ENCODE measurements at places on chromosomes 16 and 17.
A peak's percentile ranks its signal among the peaks of the same experiment; 100 is the strongest.

DNA sequence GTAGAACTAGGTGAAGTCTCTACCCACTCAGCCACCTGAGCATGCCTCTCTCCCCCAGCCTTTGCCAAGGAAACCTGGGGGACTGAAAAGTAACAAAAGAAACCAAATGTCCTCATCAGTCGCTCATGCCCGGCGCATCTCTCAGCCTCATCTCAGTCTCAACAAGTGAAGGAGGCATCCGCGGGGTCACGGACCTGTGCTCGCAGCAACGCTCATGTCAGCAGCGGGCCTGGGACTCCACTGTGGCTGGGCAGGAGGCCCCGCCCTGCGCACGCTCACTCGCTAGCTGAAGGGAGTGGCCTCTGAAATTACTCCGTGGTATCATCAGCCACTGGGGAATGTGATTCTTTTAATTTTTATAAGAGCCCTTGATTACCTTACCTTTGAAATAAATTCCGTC lies 31.3 kb downstream of the MAP1LC3B start:
- DNase-seq, result no peak

DNA sequence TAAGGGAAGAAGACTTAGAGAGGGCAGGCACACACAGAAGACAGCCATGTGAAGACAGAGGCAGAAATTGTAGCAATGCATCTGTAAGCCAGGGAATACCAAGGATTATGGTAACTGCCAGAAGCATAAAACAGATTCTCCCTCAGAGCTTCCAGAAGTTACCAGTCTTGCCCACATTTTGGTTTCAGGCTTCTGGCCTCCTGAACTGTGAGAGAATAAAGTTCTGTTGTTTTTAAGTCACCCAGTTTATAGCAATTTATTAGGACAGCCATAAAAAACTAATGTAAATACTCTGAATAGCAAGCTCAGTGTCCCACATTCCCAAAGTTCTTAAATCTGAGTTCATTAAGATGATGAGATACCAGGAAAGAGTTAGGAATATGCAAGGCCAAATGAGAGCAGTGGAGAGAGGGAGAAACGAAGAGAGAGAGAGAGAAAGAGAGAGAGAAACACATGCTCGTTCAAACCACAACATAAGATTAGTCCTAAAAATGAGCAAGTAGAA lies 123.4 kb downstream of the HS3ST3A1 start:
- DNase-seq, result no peak

GRCh38 chr16:86387468-86388440 lies 122.6 kb upstream of the FOXF1 start:
- no peak for DNase-seq

- no peak for DNase-seq
Observed at GRCh38 chr17:27244491-27245223, 49.3 kb upstream of the WSB1 start.

GRCh38 chr16:53131363-53132071 lies 76.7 kb downstream of the CHD9 start:
- DNase-seq, result no peak

DNA sequence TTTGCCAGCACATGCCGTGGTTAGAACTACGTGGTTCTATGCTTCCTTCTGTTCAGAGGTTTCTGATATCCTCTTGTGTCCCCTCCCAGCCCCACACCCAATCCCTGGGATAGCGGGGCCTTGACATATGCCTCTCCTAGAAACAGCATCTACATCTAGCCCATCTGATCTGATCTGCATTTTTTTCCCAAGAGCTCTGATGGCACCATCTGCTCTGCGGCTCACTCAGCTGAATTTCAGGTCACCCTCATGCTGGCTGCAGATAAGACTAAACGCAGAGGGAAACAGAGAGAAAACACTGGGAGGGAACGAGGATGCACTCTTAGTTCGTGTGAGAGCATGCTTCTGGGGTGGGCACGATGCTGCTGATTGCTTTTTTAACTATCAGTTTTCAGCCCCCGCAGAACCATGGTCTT lies 10.7 kb downstream of the WIPI1 start:
- DNase-seq, result no peak

DNA sequence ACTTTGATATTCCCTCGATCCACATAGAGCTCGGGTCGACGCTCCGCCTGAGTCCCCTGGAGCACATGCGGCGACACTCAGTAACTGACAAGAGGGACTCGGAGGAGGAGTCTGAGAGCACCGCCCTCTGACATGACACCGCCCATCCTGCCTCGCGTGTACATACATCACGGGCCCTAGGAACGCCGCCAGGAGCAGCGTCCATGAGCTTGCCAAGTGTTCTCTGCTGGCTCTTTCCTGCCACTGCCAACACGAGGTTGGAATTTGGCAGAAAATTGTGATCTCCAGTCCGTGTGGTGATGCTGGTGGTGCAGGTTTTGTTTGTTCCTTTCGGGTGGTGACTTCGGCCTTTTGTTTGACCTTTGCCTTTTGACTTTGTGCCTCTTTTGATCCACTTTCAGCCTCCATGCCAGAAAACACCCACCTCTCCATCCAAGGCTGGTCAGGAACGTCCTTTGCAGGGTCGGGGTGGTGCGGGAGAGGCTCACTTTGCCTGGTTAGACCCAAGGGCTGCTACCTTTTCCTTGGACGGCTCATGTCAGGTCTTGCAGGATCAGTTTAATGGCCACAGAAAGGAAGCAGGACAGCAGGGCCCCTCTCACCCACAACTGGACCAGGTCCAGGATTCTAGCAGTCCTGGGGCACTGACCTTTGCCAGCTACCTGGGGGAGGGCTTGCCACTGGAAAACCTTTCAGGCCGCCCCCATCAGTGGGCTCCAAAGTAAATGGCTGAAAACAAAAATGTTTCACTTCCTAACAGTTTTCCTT lies 27.6 kb downstream of the ELAC2 start:
- DNase-seq, result no peak

DNA sequence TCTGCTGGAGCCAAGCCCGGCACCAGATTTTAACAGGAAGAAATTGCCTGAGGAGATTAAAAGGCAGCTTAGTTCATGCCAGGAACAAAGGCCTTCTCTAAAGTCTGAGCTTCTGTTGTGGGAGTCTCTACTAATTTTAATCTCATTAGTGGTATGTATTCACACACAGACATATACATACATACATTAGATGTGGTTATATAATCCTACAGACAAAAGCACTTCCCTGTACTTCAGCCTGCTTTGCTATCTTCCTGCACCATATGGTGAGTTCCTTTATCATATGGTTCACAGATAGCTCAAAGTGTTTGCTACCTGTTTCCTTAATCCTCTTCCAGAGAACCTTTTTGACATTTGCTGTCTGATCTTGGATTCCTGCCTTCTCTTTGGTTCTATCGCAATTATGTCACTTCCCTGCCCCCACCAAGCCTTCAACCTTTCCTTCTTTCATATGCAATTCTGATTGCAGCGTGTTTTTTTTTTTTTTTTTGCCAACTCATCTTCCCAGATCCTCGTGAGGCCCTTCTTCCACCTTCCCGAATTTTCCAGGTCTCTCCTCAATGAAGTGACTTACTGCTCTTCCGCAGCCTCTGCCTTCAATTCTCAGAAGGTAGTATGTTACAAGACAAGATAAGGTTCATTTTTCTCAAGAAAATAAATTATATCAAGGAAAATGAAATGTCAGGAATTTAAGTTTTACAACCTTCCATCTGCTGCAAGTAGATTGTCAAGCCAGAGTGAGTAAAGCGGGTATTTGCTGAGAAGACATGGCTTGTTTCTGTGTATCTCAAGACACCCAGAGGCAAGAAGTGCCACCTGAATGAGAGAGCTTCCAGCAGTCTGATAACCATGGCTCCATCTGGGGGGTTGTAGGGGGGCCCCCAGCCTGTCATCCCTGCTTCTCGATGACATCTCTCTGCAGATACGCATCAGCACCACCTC lies 120.2 kb upstream of the CACNG3 start:
- no peak for DNase-seq

DNA sequence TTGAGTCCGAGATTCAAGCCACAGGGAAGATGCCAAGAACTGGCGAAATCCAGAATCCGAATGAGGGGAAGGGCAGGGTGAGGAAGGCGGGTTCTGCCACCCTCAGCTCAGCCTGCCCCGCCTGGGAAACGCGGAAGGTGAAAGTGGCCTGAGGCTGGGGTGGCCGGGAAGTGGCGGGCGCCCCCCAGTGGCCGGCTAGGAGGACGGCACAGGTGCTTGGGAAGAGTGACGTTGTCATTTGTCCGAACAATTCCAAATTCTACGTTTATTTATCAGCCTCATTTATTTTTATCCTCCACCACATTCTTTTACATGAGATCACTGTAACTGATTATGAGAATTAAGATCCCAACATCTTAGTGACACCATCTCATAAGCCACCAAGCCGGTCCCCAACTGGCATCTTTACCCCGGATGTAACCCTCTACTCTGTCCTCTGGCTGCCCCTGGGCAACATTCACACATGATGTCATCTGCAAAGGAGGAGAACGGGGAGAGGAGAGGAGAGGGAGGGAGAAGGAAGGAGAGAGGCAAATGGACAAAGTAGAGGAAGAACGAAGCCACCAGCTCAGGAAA lies 21.3 kb downstream of the SRCIN1 start:
- peak; percentile 55 for DNase-seq

- DNase-seq, result no peak
Observed at GRCh38 chr16:68710211-68710610, 26.9 kb upstream of the CDH1 start.

DNA sequence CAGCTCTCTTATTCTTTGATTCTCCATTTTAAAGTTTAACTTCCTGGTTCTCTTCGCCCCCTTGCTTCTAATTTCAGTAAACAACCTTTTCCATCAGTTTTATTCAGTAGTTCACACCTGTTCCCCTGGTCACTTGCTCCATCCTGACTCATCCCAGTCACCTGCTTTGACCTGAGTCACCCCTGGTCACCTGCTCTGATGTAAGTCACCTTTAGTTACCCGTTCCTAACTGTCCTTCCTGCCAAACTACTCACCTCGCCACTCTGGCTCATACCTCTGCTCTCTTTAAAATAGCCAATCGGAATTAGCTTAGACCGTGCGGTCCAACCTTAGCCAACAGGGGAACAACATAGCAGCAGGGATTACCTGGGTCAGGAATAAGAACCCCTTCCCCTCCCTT lies 4.7 kb upstream of the NLRC5 start:
- DNase-seq, result no peak
